ENCODE measurements at places on chromosomes 7 and 10.

DNA sequence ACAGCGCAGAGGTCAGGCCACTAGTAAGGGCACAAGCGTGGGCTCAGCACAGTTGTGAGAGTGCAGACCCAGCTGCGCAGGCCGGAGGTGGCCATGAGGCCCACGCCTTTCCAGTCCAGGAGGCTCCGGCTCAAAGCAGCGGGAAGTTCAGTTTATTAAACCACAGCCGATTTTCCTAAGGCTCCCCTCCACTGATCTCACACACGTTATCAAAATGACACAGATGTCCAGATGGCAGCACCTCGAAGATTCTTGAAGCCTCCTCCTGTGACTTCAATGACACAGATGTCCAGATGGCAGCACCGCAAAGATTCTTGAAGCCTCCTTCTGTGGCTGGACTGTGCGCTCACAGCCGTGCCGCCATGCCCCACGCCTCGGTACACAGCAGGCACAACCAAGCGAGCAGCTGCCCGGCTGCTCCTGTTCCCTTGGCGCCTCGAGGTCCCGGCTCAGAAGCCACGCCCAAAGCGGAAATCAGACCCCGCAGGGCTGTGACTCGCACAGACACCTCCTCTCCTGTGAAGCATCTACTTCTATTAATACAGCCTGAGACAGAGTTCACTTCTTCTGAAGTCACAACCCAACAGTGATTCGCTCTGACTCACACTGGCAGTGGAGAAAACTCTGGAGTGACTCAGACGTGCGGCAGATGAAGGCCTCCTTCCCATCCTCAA lies 122.7 kb downstream of the MAD1L1 start:
- no peak for DNase-seq

- peak; percentile 86 for DNase-seq
Measured at GRCh38 chr7:5773661-5774086, 7.8 kb downstream of the RNF216 start.

- peak; percentile 17 for DNase-seq
Measured at GRCh38 chr10:58189269-58189668, 78.4 kb downstream of the IPMK start.

DNA sequence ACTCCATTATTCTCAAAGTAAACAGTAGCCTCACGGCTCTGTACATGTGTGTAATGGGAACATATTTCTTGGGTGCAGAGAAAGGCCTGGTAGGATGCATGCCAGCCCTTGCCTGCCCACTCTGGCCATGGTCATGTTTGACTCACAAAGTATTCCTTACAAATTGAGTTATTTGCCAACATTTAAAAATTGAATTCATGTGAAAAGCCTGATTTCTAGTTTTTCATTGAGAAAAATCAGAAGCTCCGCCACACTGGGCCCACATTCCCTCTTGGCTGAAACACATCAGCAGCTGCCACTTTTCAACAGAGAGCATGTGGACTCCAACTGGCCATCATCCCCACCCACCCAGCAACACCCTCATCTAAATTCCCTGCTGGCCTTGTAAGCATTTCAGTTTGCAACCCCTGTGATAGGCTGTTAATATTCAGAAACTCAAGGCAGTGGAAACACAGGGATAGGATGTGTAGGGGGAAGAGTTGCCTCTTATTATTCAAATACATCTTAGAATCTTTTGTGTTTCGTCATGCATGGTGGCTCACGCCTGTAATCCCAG lies 40.9 kb downstream of the CDH23 start:
- DNase-seq = no peak

GRCh38 chr7:111678281-111678680 lies 116.0 kb upstream of the IMMP2L start:
- no peak for DNase-seq

DNA sequence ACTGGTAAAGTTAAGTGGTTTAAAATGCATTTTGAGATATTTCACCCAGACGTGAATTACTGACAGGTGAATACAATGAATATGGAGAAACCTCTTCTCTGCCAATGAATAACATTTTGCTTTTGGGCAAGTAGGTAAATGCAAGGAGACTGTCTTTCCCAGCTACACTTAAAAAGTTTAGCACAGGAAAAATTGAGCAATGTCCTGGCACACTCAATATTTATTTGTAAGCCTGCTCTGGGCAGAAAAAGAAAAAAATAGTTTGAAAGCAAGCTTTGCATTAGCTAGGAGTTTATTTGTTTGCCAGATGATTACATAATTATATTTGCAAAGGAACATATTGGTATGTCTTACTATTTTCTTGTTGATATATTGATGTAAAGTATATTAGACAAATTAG lies 624.2 kb downstream of the ACTR3B start:
- no peak for DNase-seq

GRCh38 chr10:128571745-128572144 lies 445.5 kb upstream of the MKI67 start:
- DNase-seq = no peak

DNA sequence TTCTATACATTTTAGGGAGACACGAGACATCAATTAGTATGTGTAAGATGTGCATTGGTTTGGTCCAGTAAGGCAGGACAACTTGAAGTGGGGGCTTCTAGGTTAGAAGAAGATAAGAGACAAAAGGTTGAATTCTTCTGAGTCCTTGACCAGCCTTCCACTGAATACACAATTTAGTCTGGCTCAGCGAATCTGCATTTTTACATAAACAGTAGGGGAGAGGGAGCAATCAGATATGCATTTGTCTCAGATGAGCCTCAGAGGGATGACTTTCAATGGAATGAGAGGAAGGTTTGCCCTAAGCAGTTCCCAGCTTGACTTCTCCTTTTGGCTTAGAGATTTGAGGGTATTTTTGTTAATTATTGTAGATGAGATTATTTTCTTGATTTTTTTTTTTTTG lies 20.0 kb upstream of the C10orf90 start:
- DNase-seq = no peak

- DNase-seq = no peak
Measured at GRCh38 chr10:36761121-36761520, 364.3 kb upstream of the ANKRD30A start.

DNA sequence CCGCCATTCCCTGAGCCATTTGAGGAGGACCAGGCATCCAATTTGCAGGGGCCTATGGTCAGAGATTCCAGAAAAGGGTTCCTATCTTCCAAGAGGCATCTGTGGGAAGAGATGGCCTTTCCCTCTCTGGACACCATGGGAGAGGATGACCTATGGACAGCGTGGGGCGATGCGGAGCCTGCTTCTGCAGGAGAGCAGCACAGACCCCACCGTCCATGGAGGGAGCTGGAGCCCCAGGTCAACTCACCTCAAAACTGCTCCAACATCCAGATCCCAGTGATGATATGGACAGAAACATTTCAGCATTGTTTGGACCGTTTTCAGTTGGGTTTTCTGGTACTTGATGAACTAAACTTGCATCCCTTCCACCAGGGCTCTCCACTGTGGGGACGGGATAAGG lies 34.0 kb upstream of the FOXK1 start:
- DNase-seq = no peak

GRCh38 chr10:96374639-96374984 lies 15.8 kb upstream of the OPALIN start:
- DNase-seq = no peak

GRCh38 chr7:80498481-80499349 lies 13.1 kb downstream of the GNAT3 start:
- DNase-seq = no peak

DNA sequence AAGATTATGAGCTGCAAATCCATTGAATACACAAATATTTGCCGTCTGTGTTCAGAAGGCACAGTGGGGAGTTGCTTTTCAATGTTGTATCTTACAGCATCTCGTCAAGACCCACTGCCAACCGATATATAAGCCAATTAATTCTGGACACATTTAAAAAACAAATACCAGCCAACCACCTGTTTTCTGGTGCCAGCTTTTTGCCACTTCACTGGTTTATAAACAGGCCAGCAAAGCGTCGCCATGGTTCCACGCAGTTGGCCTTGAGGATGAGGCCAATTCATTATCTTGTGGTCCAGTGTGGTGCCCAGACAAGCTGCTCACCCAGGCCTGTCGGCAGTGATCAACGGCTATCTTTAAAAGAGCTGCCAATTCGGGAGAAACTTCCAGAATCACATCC lies 321.0 kb downstream of the TCERG1L start:
- DNase-seq = no peak

DNA sequence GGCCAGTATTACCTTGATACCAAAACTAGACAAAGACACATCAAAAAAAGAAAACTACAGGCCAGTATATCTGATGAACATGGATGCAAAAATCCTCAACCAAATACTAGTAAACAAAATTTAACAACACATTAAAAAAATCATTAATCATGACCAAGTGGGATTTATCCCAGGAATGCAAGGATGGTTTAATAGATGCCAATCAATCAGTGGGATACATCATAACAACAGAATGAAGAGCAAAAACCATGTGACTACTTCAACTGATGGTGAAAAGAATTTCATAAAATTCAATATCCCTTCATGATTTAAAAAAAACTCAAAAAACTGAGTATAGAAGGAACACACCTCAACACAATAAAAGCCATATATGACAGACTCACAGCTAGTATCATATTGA lies 25.2 kb upstream of the UBN2 start:
- no peak for DNase-seq

DNA sequence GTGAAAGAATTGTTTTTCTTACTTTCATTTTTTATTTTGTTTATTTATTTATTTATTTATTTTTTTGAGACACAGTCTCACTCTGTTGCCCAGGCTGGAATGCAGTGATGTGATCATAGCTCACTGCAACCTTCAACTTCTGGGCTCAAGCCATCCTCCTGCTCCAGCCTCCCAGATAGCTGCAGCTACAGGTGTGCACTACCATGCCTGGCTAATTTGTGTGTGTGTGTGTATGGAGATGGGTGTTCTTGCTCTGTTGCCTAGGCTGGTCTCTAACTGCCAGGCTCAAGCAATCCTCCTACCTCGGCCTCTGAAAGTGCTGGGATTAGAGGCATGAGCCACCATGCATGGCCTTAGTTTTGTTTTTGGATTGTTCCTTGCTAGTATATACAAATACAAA lies 55.4 kb upstream of the TRIM8 start:
- DNase-seq = no peak

- DNase-seq = no peak
Measured at GRCh38 chr7:66015440-66016130, 33.6 kb upstream of the GUSB start.

DNA sequence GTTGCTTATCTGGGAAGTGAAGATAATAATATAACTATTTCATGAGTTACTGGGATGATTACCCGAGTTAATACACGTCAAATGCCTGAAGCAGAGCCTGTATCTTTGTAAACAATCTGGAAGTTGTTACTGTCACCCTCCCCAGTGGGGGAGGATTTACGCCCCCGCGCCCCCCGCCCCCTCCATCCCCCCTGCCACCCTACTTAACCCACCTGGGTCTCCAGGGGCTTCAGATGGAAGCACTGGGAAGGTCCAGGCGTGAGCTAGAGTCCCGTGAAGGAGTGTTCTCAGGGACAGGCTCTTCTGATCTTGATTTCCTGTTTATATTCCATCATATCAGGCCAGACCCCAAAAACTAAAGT lies 691 bp upstream of the PPA1 start:
- DNase-seq = no peak

GRCh38 chr10:13316635-13317311 lies 16.9 kb upstream of the PHYH start:
- no peak for DNase-seq

DNA sequence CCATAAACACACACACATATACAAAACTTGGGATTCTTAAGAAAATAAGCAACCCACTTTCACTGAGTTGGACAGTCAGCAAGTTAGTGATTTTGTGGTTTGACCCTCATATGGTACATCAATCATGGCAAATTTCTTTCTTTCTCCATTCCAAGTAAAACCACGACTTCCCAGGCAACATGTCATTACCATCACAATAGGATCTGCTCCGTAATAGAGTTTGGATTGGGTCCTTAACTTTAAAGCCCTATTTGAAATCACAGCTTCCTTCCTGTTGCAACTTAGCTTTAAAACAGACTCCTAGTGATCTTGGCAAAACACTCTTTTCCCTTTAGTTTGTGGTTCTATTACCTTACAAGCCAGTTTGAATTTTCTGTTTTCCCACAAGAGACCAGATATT lies 483.6 kb downstream of the INHBA start:
- DNase-seq = no peak

DNA sequence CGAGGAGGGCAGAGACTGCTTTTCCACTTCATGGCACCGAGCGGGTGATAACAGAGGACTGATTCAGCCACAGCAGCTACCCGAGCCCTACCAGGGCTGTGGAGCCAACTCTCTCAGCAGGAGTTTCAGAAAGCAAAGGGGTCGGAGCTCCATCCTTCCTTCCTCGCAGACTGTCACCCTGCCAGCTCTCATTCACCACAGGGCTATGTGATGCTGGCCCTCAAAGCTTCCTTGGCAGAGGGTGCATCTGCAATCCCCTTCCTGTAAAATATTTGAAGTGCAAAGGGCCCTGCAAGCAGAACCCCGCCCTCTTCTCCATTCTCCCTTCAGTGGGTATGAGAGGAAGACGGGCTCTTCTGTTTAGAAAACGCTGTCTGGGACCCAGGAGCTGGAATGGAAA lies 105.3 kb upstream of the LYZL2 start:
- no peak for DNase-seq

GRCh38 chr7:25375805-25376600 lies 147.7 kb upstream of the NPVF start:
- no peak for DNase-seq

- no peak for DNase-seq
Measured at GRCh38 chr10:133022776-133023100, 65.0 kb upstream of the ADGRA1 start.

GRCh38 chr10:123425680-123426079 lies 240.5 kb upstream of the GPR26 start:
- no peak for DNase-seq

DNA sequence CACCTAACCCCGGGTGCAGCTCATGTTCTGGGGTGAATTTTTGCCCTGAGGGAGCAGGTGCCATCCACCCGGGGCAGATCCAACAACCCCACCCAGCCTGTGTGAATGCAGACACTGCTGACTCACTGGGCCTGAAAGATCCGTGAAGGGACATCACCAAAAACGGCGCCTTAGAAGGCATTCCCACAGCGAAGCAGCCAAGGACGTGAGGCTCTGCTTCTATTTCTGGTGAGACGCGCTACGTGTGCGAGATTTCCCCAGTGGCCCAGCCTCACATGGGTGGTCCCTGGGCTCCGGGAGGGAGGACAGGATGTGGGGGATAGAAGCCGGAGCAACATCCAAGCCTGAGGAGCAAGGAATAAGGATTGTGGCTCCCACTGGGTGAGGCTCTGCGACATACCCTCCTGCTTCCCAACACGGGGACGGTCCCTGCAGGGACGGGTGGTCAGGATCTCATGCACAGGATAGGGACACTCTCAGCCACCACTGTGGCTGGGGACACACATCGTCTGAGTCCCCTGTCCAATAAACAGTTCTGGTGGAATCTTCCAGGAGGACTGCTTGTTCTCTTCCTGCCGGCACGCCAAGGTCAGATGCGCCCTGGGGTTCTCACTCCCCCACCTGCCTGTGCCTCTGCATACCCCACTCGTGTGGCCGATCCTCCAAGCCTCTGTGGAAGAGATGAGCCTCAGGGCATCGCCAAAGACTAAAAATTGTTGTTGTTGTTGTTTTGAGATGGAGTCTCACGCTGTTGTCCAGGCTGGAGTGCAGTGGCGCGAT lies 70.2 kb downstream of the ZRANB1 start:
- no peak for DNase-seq

GRCh38 chr10:29618341-29619171 lies 16.2 kb downstream of the SVIL start:
- DNase-seq = no peak

Measured in KBM-7 (cell line).